ENCODE measurements at places on chromosomes 12 and 14.

DNA sequence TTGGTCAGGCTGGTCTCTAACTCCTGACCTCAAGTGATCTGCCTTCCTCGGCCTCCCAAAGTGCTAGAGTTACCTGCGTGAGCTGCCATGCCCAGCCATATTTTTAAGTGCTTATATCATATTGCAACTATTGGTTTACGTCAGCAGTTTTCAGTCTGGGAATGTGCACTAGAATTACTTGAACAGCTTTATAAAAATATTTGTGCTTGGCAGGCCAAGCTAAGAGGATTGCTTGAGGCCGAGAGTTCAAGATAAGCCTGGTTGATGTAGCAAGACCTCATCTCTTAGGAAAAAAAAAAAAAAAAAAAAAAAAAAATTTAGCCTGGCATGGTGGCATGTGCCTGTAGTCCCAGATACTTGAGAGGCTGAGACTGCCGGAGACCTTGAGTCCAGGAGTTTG, 17.1 kb downstream of the KIAA0586 start:
- H3K4me3 ChIP-seq = no peak overlapping the region
- no peaks in the 10 kb centered on the region for H3K4me1 ChIP-seq
- no peak for DNase-seq
- H3K36me3 ChIP-seq = peaks cover under 1% of the 10 kb centered on the region

DNA sequence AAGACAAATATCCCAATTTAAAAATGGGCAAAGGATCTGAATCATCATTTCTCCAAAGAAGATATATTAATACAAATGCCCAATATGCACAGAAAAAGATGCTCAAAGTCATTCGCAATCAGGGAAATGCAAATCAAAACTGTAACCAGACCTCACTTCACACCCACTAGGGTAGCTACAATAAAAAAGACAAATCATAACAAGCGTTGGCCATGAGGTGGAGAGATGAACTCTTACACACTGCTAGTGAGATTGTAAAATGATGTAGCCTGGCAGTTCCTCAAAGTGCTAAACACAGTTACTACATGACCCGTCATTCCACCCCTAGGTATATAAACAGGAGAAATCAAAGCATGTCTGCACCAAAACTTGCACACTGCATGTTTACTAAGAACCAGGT, 30.4 kb downstream of the CDC42BPB start:
- H3K4me3 ChIP-seq = no peak overlapping the region
- peaks cover 55% of the 10 kb centered on the region for H3K4me1 ChIP-seq
- H3K27me3 ChIP-seq = peaks cover 2% of the 10 kb centered on the region

DNA sequence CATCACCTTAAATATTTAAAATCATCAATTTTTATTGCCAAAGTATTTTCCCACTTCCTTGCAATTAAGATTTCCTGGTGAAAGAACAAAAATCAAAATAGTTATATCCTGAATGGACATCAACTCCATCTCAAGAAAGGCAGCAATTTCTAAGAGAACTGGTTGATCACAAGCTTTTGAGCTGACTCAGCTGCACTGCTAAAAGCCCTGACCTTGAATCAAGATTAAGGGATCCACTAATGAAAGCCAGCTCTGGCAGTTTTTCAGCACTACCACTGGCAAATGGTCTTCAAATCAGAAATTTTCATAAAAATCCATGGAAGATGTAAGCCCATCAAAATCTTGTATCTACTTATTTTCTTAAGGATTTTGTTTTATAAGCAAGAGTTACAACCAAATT, 123.4 kb downstream of the SLC6A15 start:
- H3K4me3 ChIP-seq = no peak overlapping the region
- peaks cover 2% of the 10 kb centered on the region for H3K27me3 ChIP-seq
- no peak for DNase-seq

DNA sequence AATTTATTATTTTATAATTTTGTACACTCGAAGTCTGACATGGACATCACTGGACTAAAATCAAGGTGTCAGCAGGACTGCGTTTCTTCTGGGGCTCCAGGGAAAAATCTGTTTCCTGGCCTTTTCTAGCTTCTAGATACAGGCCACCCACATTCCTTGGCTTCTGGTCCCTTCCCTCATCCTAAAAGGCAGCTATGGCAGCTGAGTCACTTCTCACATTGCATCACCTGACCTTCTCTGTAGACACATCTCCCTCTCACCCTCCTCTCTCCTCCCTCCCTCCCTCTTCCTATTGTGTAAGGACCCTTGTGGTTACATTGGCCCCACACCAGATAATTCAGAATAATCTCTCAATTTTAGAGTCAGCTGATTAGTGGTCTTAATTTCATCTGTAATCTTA, 92.4 kb downstream of the RPS6KA5 start:
- no peaks in the 10 kb centered on the region for H3K36me3 ChIP-seq
- peaks cover 2% of the 10 kb centered on the region for H3K27me3 ChIP-seq
- no peak overlapping the region for H3K27ac ChIP-seq
- no peak overlapping the region for H3K4me3 ChIP-seq
- H3K4me1 ChIP-seq = 0 out of 2 replicates have a peak, but pooled peaks cover 4% of the 10 kb centered on the region

- H3K36me3 ChIP-seq = peaks cover 67% of the 10 kb centered on the region
- H3K4me3 ChIP-seq = peak overlapping the region; percentile 77
- H3K27ac ChIP-seq = peak overlapping the region; percentile 93
- H3K27me3 ChIP-seq = peaks cover 2% of the 10 kb centered on the region
- DNase-seq = peak; percentile 97
Measured at GRCh38 chr12:50201987-50202521, 34.9 kb upstream of the CERS5 start.

GRCh38 chr14:69088586-69088985, 64.3 kb downstream of the DCAF5 start:
- peaks cover 24% of the 10 kb centered on the region for H3K36me3 ChIP-seq
- DNase-seq = peak; percentile 85
- H3K4me1 ChIP-seq = peaks cover 67% of the 10 kb centered on the region
- H3K4me3 ChIP-seq = no peak overlapping the region
- H3K27me3 ChIP-seq = no peaks in the 10 kb centered on the region

DNA sequence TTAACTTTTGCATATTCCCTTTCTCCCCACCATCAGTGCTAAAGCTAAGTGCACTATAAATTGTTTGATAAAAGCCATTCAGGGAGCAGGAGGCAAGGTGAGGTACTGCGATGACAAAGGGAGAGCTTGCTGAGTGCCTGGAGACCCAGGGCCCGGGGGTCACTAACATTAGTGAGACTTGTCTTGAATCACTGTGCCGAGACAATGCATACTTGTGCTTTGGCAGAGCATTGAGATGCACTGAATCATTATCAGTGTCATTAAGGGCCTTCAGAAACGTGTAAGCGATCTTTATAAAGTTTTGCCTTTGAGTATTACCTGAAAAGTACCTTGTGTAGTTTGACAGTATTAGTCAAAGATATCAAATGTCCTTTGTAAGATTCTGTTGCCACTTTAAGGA, 447.5 kb downstream of the PCNX1 start:
- H3K27ac ChIP-seq = no peak overlapping the region
- no peak for DNase-seq
- no peaks in the 10 kb centered on the region for H3K27me3 ChIP-seq
- peaks cover 51% of the 10 kb centered on the region for H3K36me3 ChIP-seq
- peaks cover 61% of the 10 kb centered on the region for H3K4me1 ChIP-seq

- no peak overlapping the region for H3K4me3 ChIP-seq
- peaks cover 2% of the 10 kb centered on the region for H3K27me3 ChIP-seq
- no peak overlapping the region for H3K27ac ChIP-seq
- no peaks in the 10 kb centered on the region for H3K4me1 ChIP-seq
- H3K36me3 ChIP-seq = no peaks in the 10 kb centered on the region
Measured at GRCh38 chr12:91868054-91868453, 277.6 kb downstream of the BTG1 start.

DNA sequence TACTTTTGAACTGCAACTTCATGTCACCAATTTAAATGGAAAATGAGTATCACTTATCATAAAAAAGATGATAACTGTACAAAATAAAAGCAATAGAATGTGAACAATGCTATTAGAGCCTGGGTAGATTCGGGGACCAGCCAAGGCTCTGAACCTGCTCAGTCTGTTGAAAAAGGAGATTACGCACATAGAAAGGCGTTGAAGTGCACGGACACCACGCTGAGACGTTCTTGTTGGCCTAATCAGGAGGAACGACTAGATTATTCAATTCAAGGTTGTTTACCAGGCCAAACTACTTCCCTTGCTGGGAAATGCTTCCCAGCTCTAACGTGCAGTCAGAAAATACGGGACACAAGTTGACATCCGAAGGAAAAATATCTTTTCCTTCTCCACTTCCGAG, 23.5 kb upstream of the BDKRB1 start:
- no peak overlapping the region for H3K4me3 ChIP-seq
- H3K27ac ChIP-seq = no peak overlapping the region
- DNase-seq = no peak
- peaks cover 5% of the 10 kb centered on the region for H3K4me1 ChIP-seq
- peaks cover 2% of the 10 kb centered on the region for H3K36me3 ChIP-seq

- peaks cover 28% of the 10 kb centered on the region for H3K4me1 ChIP-seq
- peaks cover 7% of the 10 kb centered on the region for H3K27me3 ChIP-seq
- H3K36me3 ChIP-seq = no peaks in the 10 kb centered on the region
- no peak overlapping the region for H3K27ac ChIP-seq
- no peak overlapping the region for H3K4me3 ChIP-seq
Measured at GRCh38 chr14:92490239-92490959, 23.2 kb upstream of the RIN3 start.

- no peaks in the 10 kb centered on the region for H3K36me3 ChIP-seq
- H3K4me3 ChIP-seq = no peak overlapping the region
- H3K27me3 ChIP-seq = no peaks in the 10 kb centered on the region
- no peak overlapping the region for H3K27ac ChIP-seq
- DNase-seq = no peak
Measured at GRCh38 chr12:22173177-22173576, 127.2 kb downstream of the CMAS start.

GRCh38 chr14:20412876-20413743, at the start of gene TEP1:
TSS of gene TEP1 (minus strand) at chr14:20413501. CDS start at chr14:20408439, 5,062 bp downstream.
- H3K4me1 ChIP-seq = peaks cover 57% of the 10 kb centered on the region
- peaks cover 2% of the 10 kb centered on the region for H3K36me3 ChIP-seq
- peaks cover 4% of the 10 kb centered on the region for H3K27me3 ChIP-seq
- peak within 1 kb of the TSS; percentile 95 for H3K4me3 ChIP-seq
- peak within 1 kb of the TSS; percentile 92 for H3K27ac ChIP-seq
- DNase-seq = peak; percentile 80

- peak overlapping the region; percentile 92 for H3K27ac ChIP-seq
- H3K4me1 ChIP-seq = peaks cover 37% of the 10 kb centered on the region
- DNase-seq = peak; percentile 33
Measured at GRCh38 chr12:121581686-121582429, 1.0 kb upstream of the KDM2B start.

DNA sequence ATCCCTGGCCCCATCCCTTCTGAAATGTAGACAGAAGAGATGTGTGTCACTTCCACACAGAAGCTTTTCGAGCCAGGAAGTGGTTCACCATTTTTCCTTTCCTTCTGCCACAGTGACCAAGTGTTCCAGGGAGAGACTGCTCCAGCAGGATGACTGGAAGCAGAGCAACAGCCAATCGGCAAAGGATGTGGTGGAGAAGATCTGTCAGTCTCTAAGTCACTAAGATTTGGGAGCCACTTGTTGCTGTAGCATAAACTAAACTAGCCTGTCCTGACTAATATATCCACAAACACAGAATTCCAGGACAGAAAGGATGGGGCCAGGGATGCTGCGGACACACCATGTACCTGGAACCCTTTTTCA, 42.9 kb downstream of the DUSP6 start:
- H3K4me1 ChIP-seq = peaks cover 21% of the 10 kb centered on the region
- no peaks in the 10 kb centered on the region for H3K36me3 ChIP-seq
- no peak overlapping the region for H3K4me3 ChIP-seq
- H3K27me3 ChIP-seq = no peaks in the 10 kb centered on the region
- DNase-seq = no peak
- H3K27ac ChIP-seq = no peak overlapping the region

- H3K4me1 ChIP-seq = no peaks in the 10 kb centered on the region
- H3K36me3 ChIP-seq = no peaks in the 10 kb centered on the region
- no peak for DNase-seq
- H3K4me3 ChIP-seq = no peak overlapping the region
- no peaks in the 10 kb centered on the region for H3K27me3 ChIP-seq
Measured at GRCh38 chr12:128727999-128728398, 95.8 kb downstream of the SLC15A4 start.

- no peaks in the 10 kb centered on the region for H3K27me3 ChIP-seq
- no peak overlapping the region for H3K27ac ChIP-seq
- no peaks in the 10 kb centered on the region for H3K36me3 ChIP-seq
- H3K4me3 ChIP-seq = no peak overlapping the region
- DNase-seq = no peak
- no peaks in the 10 kb centered on the region for H3K4me1 ChIP-seq
Measured at GRCh38 chr14:95360828-95361227, 41.1 kb upstream of the CLMN start.

DNA sequence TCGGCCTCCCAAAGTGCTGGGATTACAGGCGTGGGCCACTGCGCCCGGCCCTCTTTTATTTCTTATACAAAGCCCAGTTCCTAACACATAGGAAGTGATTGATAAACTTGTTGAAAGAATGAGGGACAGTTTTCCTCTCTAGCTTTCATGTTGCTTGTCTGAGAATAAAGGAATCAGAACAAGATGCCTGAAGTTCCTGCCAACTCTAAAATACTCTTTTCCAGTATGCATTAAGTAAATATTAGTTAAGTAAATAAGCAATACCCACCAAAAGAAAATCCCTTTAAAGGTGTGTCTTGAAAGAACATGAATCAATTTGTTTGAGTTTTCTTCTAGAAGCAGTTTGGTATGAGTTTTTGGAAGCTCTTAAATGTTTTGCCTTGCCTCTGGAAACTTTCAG, 24.4 kb upstream of the CD27 start:
- DNase-seq = no peak
- peaks cover 8% of the 10 kb centered on the region for H3K4me1 ChIP-seq
- no peak overlapping the region for H3K27ac ChIP-seq
- H3K27me3 ChIP-seq = peaks cover 1% of the 10 kb centered on the region

DNA sequence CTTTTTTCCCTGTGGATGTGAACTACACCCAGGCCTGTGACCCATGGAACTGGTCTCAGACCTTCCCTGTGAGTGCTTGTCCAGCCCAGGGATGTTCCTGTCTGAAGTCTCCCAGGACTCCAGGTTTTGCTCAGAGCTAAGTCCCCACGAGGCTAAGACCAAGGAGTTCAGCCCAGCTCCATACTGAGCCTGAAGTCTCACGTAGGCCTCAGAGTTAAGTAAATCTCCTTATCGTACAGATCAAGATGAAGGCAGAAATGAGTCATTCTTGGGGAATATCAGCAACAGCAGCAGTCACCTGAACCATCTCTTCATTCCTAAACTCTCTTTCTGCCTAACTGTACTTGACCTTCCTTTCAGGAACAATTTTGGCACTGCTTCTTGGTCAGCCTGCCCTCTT, 139.8 kb downstream of the ANO6 start:
- peak overlapping the region; percentile 52 for H3K27ac ChIP-seq
- H3K4me3 ChIP-seq = no peak overlapping the region
- peaks cover 48% of the 10 kb centered on the region for H3K4me1 ChIP-seq
- H3K27me3 ChIP-seq = peaks cover 3% of the 10 kb centered on the region
- DNase-seq = no peak
- H3K36me3 ChIP-seq = peaks cover 39% of the 10 kb centered on the region

- H3K4me1 ChIP-seq = no peaks in the 10 kb centered on the region
- no peak overlapping the region for H3K4me3 ChIP-seq
- peaks cover 8% of the 10 kb centered on the region for H3K27me3 ChIP-seq
Measured at GRCh38 chr12:72031066-72031465, 92.4 kb downstream of the TPH2 start.

Measured in HFFc6 (cell line).